ENCODE measurements at places on chromosomes 2 and 18. TPM values are rescaled to one million over a fixed set of nuclear protein-coding genes. Genes with fewer than 3 reads are reported as not detected.

C1QL2 gene
- not detected for polyA plus RNA-seq

GRCh38 chr2:120847700-120848321, 112.1 kb downstream of the GLI2 start:
- DNase-seq, result peak; percentile 56

- DNase-seq, result no peak
Observed at GRCh38 chr2:96262306-96262705, 3.5 kb downstream of the TMEM127 start.

DNA sequence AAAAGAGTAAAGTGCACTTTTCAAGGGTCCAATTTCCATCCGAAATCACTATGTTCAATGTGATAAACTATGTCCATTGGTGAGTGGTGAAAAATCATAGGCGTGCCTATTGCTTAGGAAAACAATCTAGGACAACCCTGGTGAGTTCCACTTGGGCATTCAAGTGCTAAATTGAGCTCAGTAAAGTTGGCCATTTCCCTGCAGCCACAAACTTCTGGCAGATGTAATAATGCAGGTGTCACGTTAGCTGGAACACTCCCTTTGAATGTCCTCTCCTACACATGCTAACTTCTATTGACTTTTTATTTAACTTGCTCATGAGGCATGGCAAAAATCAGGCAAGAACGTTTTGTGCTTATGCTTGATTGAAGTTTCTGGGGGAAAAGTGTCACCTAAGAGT, 67.1 kb downstream of the CPS1 start:
- no peak for DNase-seq

GRCh38 chr2:231648579-231649174, 56.0 kb downstream of the TEX44 start:
- peak; percentile 69 for DNase-seq

- no peak for DNase-seq
Observed at GRCh38 chr2:240112914-240113690, 23.0 kb downstream of the COPS9 start.

DNA sequence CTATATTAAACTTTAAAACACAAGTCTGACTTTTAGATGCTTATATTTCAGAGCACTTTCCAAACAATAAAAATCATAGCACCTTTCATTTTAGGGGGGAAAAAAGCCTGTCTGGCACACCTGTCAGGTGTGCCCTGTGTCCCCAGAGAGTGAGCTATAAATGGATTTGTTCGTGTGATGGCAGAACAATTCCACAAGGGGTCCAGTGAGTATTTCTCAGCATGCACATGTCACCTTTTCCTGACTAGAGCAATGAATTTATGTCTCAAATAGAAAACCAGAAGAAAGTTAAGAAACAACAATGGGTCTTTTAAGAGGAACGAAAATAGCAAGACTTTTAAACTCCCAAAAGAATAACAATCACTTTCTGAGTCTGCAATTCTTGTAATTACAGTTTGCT, 55.9 kb downstream of the ACVR1C start:
- DNase-seq, result no peak

DNA sequence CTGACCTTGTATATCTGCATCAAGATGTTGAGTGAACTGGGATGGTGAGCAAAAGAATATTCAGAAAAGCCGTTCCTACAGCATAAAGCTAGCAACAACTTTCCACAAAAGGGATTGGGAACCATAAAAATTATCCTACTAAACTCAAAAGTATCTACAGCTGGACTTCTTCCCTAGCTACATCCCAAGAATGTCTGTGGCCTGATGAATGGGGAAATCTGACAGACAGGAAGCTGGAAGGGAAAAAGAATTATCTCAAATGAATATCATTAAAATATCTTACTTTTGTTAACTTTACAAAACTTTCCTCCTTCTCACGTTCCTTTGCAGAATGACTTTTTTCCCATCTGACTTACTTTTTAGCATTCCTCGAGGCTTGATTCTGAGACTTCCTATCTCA, 150.9 kb downstream of the PDE11A start:
- no peak for DNase-seq

- no peak for DNase-seq
Observed at GRCh38 chr18:37175727-37176620, 347.0 kb downstream of the KIAA1328 start.

DNA sequence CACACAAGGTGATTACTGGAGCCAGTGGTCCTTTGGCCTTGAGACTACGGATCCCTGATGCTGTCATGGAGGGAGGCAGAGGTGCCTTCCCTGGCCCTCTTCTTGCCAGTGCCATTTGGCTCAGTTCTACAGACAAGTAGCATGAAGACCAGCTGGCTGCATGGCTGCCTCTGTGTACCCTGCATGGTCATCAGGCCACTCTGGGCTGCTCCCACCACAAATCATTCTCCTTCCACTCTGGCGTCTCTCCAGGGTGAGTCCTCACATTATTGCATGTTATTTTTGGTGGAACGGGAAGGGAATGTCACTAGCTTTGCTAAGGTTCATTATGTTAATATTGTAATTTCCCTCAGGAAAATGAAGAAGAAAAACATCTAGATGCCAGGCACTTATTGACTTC, 229.8 kb downstream of the VAPA start:
- DNase-seq, result no peak

GRCh38 chr18:23307567-23308295, 145.4 kb upstream of the RIOK3 start:
- DNase-seq, result no peak

- DNase-seq, result no peak
Observed at GRCh38 chr2:30871980-30872789, 64.9 kb upstream of the CAPN13 start.

C2orf80 gene
- polyA plus RNA-seq, result not detected

DNA sequence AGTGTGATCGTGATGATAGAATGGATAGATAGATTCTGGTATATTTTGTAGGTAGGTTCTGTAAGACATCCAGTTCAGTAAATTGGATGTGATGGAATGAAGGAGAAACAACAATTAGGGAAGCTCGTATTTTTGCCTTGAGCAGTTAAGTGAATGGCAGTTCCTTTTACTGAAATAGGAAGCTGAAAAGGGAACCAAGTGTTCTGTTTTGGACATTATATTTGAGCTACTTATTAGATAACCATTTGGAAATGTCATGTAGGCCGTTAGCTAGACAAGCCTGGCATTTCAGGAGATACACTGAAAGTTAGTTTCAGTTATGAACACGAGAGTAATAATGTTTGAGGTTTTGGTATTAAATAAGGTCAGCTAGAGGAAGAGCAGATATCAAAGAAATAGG, 41.5 kb downstream of the MARCHF7 start:
- DNase-seq, result no peak

- DNase-seq, result no peak
Observed at GRCh38 chr2:207747653-207748560, 21.8 kb downstream of the FZD5 start.

GRCh38 chr2:55084641-55085040, 34.4 kb upstream of the RTN4 start:
- no peak for DNase-seq

GRCh38 chr18:54382733-54383252, 25.1 kb downstream of the C18orf54 start:
- no peak for DNase-seq

DNA sequence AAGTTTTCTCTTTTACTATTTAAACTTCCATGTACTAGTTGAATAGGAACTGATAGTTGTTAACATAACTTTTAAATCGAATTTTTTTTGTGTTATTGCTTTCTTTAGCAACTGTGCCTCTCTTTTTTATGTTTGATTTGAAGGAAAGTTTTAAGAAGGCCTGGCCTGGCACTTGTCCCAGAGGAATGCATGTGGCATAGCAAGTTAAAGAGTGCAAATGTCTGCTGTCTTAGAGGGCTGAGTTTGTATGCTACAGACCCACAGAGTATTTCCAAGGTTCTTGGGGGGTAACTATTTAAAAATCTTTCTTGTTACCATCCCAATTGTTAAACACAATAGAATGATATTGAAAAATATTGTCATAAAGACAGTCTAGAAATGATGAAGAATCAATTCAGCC, 47.0 kb downstream of the MTCL1 start:
- DNase-seq, result peak; percentile 18

- DNase-seq, result no peak
Observed at GRCh38 chr2:84735389-84735788, 145.5 kb downstream of the TRABD2A start.

CNDP1 gene
- 0.40 TPM for polyA plus RNA-seq

FOXD4L1 gene
- polyA plus RNA-seq, result not detected

DNA sequence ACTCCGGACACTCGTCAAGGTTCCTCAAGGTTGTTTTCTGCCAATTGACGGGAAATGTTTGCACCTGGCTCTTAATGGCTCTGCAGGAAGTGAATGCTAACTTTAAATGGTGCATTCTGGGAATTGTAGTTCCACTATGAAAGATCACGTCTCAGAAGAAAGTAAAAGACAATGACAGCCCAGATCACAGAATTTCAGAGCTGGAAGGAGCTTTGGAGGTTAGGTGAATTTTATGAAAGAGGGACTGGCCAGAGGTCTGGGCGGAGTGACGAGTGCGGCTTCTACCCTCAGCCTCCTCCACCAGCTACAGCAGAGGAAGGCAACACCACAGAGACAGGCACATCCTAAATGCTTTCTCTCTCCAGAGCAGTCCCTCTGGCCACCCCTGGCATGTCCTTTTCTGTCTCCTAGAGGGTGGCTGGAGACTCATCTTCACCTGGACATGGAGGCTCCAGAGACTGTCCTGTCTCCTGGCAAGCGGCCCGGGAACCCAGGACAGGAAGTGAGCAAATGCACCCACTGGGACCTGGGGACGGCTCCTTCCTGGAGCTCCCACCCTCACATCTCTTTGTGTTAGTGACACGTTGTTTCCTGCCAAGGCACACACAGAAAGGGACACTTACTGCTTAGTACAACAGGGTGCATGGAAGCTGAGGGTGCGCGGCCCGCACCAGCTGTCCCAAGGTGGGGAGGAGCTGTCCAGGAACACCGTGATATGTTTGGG, 19.4 kb downstream of the THAP4 start:
- DNase-seq, result no peak

Measured in testis (tissue), 5 donors.